Bone marrow (tissue), 2 donors: ENCODE measurements at places on chromosomes 4 and X.

GRCh38 chrX:127558811-127559210, 493.4 kb downstream of the ACTRT1 start:
- no peak for DNase-seq

- DNase-seq = no peak
Observed at GRCh38 chr4:162406637-162407365, 243.0 kb upstream of the FSTL5 start.

DNA sequence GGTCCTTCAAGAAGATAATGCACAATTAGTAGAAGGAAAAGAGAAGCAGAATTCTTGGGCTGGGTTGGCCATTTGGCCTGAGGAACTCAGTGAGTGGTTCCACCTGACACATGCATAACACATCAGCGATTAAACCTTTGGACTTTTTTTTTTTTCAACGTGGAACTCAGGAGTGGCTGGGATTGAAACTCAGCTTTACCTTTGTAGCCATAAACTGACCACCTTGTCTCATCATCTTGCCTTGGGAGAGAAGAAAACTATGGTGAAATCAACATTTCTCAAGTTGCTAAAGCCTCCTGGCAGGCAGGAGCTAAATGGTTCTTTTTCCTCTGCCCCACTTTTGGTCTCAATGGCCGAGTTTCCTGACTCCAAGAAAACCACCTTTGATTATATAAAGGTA, 16.3 kb downstream of the PTTG2 start:
- DNase-seq = no peak

DNA sequence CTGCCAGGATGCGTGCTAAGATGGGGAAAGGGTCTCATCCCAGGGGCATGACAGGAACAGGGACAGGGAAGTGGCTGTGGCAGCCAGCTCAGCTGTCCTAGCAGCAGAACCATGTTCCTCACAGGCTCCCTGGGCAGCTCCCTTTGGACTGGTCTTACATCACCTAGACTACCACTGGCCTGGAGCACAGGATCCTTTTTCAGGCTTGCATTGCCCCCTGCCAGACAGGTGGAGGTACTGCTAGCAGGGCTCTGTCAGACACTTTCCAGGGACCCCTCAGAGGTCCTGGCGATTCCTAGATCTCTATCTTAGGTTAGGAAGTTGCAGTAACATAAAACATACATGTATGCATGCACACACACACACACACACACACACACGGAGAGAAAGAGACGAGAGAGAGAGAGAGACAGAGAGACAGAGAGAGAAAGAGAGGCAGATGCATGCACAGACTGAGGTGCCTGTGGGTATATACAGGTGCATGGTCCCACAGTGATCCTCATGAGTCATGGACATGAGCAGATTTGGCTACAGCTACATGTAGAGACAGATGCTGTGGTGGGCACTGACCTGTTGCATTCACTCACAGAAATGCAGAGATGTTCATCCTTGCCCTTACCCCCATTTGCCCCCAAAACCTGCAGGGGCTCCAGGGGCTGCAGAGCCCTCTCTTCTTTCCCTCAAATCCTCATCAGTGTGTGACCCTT, 63.6 kb downstream of the STARD8 start:
- DNase-seq = no peak

- no peak for DNase-seq
Observed at GRCh38 chrX:40010550-40011321, 87.0 kb downstream of the BCOR start.

GRCh38 chr4:16263056-16263455, 36.8 kb upstream of the TAPT1 start:
- DNase-seq = no peak

DNA sequence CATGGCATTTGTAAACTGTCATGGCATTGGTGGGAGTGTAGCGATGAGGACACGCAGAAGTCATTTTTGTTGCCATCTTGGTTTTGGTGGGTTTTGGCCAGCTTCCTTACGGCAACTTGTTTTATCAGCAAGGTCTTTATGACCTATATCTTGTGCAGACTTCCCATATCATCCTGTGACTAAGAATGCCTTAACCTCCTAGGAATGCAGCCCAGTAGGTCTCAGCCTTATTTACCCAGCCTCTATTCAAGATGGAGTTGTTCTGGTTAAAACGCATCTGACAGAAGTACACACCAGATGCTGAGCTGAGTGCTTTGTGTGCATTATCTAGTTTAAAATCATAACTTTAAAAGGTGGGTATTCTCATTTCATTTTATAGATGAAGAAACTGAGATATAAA, 268.8 kb upstream of the GALNT7 start:
- DNase-seq = no peak

DNA sequence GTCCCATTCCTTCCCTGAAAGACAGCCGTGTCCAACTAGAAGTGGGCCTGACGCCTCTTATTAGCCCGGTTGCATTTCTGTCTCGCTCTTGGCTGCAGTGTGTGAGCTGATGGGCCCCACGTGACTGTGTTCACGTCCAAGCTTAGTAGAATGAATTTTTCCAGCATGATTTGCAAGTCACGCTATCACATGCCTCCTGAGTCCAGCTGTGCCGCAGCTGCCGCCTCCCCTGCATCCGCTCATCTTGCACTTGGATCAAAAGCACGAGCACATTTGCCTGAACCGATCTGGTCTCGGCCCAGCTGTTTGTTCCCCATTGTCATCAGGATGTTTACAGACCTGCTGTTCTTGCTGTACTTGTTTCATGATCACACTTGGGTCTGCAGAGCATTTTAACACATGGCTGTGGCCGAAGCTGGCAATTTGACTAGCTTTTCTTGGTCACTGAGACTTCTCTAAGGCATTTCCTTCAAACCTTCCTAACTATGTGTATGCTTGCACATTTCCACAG, 126.5 kb downstream of the KIT start:
- no peak for DNase-seq
